ENCODE measurements at places on chromosomes 7 and 10. TPM values are rescaled to one million over a fixed set of nuclear protein-coding genes. Genes with fewer than 3 reads are reported as not detected.

- peaks cover 33% of the 10 kb centered on the region for H3K27me3 ChIP-seq
- peaks cover 13% of the 10 kb centered on the region for H3K4me1 ChIP-seq
- no peaks in the 10 kb centered on the region for H3K36me3 ChIP-seq
- no peak for DNase-seq
Observed at GRCh38 chr7:6226194-6226799, 46.1 kb downstream of the CYTH3 start.

DNA sequence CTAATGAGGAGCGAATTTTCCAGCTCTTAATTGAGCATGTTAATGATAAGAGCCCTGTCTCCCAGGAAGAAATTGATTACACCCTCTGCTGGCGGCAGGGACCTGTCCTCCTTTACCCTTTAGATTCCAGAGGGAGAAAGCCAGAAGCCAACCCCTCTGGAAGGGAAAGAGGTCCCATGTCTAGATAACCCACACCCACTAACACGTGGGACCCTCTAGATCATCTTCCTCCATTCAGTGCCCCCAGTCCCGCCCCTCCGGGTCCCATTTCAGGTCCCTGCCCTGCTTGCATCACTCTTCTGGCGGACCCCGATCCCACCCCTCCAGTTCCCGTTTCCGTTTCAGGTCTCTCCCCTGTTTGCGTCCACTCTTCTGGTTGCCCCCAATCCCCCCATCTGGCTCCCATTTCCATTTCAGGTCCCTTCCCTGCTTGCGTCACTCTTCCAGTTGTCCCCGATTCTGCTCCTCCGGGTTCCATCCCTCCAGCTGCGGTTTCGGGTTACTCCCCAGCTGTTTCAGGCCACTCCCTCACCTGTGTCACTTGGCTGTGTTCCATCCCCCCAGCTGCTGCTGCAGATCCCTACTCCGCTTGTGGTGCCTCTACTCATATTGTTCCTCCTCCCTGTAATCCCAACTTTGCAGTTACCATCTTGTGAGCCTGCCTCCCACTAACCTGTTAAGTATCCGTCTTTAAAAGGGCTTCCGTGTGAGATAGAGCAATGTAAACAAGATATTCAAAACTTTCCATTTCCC is 202.4 kb downstream of the SH2D4B start:
- H3K27ac ChIP-seq, result no peak overlapping the region
- no peaks in the 10 kb centered on the region for H3K36me3 ChIP-seq
- DNase-seq, result no peak
- H3K4me3 ChIP-seq, result no peak overlapping the region

Gene ASB10
- not detected for total RNA-seq

Gene EPO
- total RNA-seq, result not detected

GRCh38 chr10:113515161-113515560 is 37.7 kb upstream of the HABP2 start:
- no peak overlapping the region for H3K4me3 ChIP-seq
- no peaks in the 10 kb centered on the region for H3K36me3 ChIP-seq
- DNase-seq, result no peak
- H3K4me1 ChIP-seq, result no peaks in the 10 kb centered on the region
- H3K27me3 ChIP-seq, result peaks cover 7% of the 10 kb centered on the region

GRCh38 chr10:104340111-104340526 is 1.9 kb upstream of the ITPRIP start:
- DNase-seq, result no peak
- H3K36me3 ChIP-seq, result peaks cover 13% of the 10 kb centered on the region
- H3K4me1 ChIP-seq, result peaks cover 29% of the 10 kb centered on the region
- no peak overlapping the region for H3K27ac ChIP-seq
- H3K4me3 ChIP-seq, result peak overlapping the region; percentile 12

- H3K27ac ChIP-seq, result no peak overlapping the region
- H3K27me3 ChIP-seq, result no peaks in the 10 kb centered on the region
- no peaks in the 10 kb centered on the region for H3K36me3 ChIP-seq
- DNase-seq, result no peak
Observed at GRCh38 chr10:24027107-24027506, 181.8 kb upstream of the KIAA1217 start.

DNA sequence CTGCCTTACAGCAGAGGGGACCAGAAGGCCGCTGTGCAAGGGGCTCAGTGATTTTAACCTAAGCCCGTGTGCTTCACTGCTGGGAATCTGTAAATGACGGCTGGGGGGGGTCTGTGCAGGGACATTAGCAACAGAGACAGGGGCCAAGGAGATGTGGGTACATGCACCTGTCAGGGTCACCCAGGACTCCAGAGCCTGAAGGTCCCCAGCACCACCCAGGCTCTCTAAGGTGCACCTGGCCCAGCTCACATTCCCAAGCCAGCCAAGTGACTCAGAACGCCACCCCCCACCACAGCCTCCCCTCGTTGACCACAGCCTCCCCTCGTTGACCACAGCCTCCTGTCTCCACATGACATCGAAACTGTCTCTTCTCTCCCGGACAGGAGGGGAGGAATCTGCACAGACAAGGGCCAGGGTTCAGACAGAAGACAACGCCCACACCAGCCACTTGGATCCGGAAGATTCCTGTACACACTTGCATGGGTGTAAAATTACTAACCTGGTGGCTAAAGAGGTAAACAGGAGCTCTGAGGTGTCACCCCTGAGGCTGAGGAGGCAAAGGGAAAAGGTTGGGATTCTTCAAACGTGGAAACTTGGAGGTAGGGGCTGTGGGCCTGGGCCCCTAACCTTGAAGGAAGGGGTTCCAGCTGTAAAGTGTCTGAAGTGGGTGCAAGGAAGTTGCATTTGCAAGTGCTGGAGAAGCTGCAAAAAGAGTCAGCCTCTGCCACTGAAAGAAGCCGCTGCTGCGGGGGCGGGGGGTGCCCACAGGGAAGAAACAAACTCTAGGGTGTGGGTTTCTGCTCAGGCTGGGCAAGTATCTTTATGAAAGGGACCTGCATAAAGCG is 27.0 kb downstream of the CALML3 start:
- no peak overlapping the region for H3K4me3 ChIP-seq
- peaks cover 30% of the 10 kb centered on the region for H3K4me1 ChIP-seq
- H3K36me3 ChIP-seq, result no peaks in the 10 kb centered on the region
- peak; percentile 57 for DNase-seq
- peaks cover 7% of the 10 kb centered on the region for H3K27me3 ChIP-seq

GRCh38 chr7:1925349-1925748 is 255.3 kb downstream of the ELFN1 start:
- peaks cover 62% of the 10 kb centered on the region for H3K4me1 ChIP-seq
- peak overlapping the region; percentile 53 for H3K27ac ChIP-seq
- H3K36me3 ChIP-seq, result peaks cover 38% of the 10 kb centered on the region
- peak overlapping the region; percentile 34 for H3K4me3 ChIP-seq
- no peak for DNase-seq

All from activated CD4-positive, alpha-beta memory T cell treated with anti-CD3 and anti-CD28 coated beads, Interleukin-2, amount 10 ng/mL, durations not matched to agents 7 days and 5 days (primary cell).